ENCODE measurements at places on chromosomes 6 and 20.
A peak's percentile ranks its signal among the peaks of the same experiment; 100 is the strongest.

- DNase-seq: no peak
Measured at GRCh38 chr6:2266031-2266795, 20.8 kb upstream of the GMDS start.

- DNase-seq: no peak
Measured at GRCh38 chr6:109050447-109051102, 44.1 kb downstream of the SESN1 start.

- no peak for DNase-seq
Measured at GRCh38 chr6:150673720-150674346, 74.1 kb downstream of the PLEKHG1 start.

DNA sequence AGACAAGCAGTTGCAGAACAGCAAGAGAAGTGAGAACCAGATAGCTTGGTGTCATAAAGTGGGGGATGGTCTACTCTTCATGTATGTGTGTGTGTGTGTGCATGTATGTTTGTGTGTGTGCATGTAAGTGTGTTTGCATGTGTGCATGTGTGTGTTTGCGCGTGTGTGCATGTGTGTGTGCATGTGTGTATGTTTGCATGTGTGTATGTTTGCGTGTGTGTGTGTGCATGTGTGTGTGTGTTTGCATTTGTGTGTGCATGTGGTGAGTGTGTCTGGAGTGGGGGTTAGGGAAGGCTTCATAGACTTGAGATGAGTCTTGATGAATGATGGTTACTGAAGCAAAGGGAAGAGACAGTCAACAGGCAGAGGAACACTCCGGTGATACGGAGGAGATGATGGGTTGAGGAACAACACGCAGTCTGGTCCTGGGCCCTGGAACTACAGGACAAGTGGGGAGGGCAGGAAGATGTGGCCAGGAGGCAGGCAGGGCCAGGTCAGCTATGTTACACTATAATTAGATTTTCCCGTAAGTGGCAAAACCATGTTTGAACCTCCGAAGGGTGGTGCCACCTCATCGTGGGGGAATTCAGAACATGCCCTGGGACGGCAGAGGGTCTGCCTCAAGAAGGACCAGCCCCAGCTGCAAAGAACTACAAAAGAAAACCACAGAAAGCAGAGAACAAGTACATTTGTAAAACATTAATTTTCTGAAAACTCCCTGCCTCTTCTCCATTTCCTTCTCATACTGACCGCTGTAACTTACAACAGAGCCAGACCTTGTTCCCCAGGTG is 38.7 kb upstream of the PDE10A start:
- no peak for DNase-seq

DNA sequence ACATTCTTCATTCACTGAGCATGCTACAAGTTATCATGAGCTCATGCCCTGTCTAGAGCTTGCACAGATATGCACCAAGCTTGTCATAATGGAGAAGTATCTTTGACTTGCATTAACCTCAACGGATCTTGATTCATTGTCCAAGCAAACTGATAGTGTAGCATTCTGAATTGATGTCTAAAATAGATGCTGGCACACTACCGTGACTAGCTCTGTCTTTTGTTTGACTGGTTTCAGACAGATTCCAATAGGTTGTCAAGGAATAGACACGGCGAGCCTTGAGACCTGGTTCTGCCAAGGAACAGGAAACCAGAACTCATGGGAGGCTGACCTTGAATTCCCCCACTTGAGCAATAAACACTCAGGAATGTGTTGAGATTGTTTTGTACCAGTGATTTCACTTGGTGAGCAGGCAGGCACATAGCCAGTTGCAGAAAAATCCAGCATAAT is 1153.1 kb upstream of the GJE1 start:
- DNase-seq: no peak

DNA sequence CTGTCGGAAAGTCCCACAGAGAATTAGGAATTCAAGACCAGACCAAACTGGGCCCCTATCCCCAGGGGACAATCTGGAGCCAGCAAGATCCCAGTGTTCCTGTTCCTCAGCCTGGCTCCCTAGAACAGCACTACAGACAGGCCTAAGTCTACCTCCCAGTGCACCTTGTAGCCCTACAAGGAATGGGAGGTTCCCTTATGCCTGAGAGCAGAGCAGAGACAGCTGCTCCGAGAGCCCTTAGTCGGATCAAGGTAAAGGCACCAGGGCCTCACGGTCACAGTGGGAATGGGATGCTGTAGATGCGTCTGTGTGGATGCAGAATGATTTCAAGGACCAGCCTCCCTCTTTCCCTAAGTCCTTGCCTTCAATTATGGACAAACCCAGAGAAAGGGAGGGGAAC is 204.5 kb upstream of the STXBP5 start:
- DNase-seq: no peak

DNA sequence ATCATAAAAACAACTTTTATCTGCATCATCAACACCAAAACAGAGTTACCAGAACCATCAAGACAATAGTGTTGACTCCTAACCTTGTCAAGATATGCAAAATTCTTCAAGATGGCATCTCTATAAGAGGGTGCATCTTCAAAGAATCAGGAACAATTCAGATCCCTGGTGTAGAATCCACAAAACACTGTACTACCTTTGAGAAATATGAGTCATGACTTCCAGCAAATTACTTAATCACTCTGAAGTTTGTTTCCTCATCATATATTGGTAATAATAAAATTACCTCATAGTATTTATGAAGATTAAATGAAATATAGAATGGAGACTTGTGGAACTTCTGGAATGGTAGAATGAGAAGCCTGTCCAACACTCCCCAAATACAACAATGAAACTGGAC is 221.3 kb upstream of the SUPT3H start:
- no peak for DNase-seq

DNA sequence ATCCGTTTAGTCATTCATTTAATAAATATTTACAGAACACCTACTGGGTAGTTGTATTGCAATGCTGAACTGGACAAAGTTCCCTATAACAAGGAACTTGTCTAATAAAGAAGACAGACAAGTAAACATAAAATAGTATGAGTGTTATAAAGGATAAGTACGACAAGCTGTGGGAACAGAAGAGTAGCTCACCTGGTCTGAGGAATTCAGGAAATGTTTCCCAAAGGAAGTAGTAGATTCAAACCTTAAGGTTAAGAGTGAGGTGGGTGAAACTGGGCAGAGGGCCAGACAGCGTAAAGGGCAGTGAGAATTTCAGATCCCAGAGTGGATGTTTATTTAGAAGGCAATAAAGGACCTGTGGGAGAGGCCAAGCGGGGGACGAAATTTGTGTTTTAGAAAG is 72.3 kb upstream of the CD2AP start:
- no peak for DNase-seq

DNA sequence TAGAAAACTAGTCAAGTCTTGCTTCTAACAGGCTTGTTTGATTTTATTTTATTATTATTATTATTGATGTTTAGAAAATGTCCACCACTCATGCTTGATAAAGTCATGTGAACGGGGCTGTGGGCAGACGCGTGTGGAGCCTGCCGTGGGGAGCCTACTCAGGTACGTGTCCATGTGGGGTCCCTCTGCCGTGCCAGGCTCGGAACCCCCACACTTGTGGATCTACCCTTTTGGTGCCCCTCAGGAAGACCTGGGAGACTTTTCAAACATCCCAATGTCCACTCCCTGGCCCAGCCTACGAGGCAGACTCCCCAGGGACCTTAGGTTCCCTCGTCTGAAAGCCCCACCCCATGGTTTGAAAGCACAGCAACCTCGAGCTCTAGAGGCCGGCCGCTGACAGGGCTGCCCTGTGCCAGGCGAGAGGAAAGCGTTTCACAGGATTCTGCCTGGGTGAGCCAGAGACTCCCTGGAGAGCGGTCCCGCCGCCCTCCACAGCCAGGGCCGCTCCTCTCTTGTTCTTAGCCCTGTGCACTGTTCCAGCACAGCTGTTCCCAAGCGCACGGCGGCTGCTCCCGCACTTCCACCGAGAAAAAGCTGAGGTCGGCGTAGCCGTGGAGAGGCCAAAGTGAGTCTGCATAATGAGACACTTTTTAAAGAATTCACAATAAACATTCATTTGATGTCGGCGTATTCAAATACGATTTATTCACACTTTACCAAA is 249.7 kb downstream of the TTLL2 start:
- no peak for DNase-seq

DNA sequence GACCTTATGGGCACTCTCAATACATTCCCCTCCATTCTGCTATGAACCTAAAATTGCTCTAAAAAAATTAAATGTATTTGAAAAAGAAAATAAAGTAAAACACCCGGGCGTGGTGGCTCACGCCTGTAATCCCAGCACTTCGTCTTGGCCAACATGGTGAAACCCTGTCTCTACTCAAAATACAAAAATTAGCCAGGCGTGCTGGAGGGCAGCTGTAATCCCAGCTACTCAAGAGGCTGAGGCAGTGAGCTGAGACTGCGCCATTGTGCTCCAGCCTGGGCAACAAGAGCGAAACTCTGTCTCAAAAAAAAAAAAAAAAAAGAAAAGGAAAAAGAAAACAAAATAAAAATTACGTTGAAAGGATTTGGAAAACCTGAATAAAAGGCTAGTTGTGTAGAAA is 60.5 kb downstream of the CD164 start:
- no peak for DNase-seq

DNA sequence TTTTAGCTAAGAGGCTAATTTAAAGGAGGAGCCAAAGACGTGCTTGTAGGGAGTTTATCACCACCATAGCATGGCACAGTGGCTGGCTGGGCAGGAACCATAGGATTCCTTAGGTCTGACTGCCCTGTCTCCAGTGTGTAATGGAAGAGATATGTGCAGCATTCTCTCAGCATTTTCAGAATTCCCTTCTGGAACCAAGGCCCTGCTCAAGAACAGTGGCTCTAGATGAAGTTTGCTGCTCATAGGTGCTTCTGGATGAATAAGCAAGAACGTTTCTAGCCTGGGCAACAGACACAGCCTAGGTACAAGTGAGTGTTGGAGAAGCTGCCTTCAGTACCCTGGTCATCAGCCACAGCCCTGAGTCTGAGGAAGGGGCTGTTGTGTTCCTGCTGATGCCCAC is 69.1 kb downstream of the LCA5 start:
- no peak for DNase-seq

DNA sequence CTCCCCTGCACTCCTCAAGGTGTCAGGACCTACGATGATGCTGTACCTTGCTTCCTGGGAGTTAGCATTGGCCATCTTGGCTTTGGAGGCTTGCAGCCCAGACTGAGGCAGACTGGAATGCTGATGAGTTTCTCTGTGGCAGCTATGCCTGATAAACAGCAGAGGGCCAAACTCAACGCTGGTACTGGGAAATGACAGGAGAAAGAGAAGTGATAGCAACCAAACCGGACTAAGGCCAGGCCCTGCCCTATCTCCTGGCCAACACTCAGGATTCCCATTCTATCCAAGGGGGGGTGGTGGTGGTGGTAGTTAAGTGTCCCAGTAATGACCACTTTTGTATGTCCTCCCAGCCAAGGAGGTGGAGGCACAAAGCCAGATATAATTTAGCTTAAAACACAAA is 90.0 kb upstream of the DTNBP1 start:
- DNase-seq: no peak

DNA sequence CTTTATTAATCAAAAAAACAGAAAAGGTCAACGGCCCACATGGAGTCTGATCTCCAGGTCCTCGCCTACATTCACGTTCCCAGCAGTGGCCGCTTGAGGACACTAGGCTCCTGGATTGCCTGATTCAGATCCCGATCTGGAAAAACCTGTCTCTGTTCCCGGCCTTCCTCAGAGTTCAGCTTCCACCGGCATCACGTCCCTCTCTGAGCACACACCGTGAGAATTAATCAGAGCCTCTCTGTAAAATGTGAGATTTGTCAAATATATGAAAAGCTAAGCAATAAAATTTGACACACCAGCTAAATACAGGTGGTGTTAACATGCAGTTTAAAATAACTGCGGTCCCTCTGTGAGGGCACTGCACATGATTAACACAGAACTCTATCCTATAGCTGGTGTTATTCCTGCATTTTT is 122.8 kb upstream of the COL21A1 start:
- no peak for DNase-seq

DNA sequence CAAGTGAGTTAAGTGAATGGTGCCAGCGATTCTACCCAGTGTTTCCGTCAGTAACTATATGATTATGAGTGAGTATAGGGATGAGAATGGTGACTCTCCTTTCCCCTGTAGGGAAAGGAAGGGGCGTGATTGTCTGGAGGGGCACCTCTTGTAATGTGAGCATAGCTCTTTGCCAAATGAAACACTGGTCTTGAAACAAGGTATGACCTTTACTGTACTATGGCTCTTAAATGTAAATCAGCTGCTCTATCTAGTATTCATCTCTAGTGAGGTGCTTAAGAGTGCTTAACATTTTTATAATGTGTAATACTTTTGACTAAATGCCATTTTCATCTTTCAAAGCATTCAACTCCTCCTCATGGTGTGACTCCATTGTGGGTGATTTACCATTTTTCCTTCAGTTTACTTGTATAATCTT is 11.0 kb downstream of the PANK2 start:
- no peak for DNase-seq

DNA sequence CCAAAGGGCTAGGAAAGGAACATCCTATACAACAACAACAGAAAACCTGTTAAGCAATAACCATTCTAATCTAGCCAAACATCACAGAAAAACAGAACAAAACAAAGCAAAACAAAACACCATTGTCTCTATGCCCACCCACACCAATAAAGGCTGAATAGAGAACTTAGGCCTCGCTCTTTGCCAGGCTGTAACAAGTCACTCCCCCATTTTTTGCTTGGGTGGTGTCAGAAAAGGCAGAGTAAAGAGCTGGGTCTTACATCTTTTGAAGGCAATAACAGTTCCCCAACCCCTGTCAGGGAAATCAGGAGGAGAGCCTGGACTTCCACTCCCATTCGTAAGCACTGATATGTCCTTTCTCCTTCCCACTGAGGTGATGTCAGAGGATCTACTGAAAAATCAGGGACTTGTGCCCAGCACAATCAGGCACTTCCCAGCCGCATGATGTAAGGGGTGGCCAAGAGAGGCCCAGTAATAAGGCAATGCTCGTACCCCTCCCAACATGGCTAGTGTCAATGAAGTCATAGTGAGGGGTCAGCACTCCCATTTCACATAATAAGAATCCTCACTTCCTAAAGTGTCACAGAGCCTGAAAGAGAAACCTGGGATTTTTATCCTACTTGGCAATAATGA is 31.0 kb downstream of the THEMIS start:
- peak; percentile 94 for DNase-seq

GRCh38 chr6:164322533-164322932 is 908.0 kb downstream of the QKI start:
- DNase-seq: no peak

- DNase-seq: no peak
Measured at GRCh38 chr6:125793280-125793679, 2.5 kb downstream of the NCOA7 start.

GRCh38 chr20:9031991-9032390 is 36.9 kb upstream of the PLCB4 start:
- no peak for DNase-seq

DNA sequence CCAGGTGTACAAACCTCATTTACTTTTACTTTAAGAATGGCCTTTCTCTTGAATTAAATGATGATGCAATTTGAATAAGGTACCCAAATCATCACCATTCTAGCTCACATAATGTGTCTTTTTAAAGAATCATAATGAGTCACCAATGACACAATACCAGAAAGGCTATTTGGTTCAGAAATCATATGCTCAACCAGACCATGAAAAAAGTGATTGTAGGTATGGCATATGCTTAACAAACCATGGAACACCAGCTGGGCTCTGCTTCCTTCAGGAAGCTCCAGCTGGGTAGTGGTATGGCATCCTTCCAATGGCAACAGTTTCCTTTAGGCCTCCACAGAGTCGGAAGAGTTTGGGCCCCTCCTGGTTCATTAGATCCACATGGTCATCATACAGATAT is 128.2 kb downstream of the FRK start:
- DNase-seq: no peak

Measured in pons (tissue), 1 donor.